RWPE1 (cell line): ENCODE measurements at places on chromosomes 6 and 20.

- no peak for DNase-seq
Observed at GRCh38 chr20:55255016-55255415, 750.3 kb downstream of the CBLN4 start.

- no peak for DNase-seq
Observed at GRCh38 chr20:25510721-25511120, 74.6 kb downstream of the NINL start.

- no peak for DNase-seq
Observed at GRCh38 chr6:156650896-156651390, 126.2 kb upstream of the ARID1B start.

DNA sequence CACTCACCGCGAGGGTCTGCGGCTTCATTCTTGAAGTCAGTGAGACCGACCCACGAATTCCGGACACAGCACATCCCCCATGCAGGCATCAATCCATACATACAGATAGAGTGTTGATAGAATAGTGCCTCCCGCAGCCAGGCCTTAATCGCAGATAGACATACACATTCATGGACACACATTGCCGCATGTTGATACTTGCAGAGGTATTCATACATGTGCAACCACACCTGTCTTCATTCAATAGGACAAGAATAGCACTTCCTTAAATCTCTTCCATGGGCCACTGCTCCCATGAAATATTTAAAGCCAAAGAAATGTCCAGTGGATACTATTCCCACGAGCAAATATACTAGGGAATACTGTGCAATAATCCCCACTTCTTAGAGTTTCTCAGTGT lies 170.5 kb downstream of the FRK start:
- no peak for DNase-seq

DNA sequence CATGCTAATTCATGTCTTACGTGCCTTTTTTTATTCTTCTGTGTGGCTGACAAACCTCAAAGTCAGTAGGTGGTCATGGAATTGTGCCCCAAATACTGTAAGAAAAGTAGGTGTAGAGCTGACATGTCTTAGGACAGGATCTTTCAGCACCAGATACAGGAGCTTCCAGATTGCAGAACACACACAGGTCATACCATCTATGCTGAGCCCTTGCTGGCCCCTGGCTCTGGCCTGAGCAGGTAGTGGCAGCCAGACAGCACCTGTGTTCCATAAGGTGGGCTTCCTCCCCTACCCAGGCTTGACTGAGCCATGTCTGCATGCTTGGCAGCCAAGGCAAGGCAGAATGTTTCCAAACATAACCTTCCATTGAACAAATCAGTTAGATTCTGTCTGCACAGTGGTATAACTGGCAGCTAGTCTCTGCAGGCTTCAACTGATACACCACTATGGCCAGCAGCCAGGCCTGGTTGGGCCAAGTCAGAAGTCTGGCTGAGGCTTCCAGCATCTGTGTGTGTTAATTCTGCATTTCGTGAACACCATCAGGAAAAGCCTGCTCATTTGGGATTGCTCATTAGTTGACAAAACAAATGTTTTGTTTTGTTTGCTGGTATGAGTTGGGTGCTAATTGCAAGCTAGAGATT lies 366.5 kb downstream of the FOXA2 start:
- DNase-seq, result no peak

DNA sequence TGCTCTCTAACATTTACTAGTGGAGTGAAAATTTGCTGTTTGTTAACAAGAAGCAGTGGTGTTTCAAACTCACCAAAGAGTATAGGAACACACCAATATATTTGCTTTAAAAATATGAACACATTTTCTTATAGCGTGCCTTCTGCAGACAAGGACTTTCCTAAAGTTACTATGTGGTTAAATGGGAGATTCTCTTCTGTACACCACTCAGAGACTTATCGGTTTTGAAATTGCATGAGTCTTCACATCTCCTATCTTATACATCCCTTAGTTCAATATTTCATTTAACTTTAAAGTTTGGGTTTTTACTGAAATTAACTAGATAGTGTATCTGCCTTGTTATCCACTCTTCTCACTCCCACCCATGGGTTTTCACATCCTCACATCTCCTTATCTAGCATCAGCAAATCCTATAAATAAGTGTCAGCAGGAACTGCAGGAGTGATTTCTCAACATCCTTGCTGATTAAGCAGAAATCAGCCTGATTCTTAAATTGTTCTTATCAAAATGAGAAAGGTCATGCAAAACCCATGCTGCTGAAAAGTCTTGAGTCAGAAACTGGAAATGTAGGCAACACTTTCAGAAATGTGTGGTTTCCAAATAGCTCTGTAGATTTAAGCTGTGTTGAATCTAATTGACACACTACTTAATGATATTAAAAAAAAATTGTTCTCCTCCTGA lies 1075.6 kb upstream of the GJE1 start:
- no peak for DNase-seq
